CD4-positive, alpha-beta T cell treated with Interleukin-17A for 1 hour (primary cell): ENCODE measurements at places on chromosomes 6 and 20.

DNA sequence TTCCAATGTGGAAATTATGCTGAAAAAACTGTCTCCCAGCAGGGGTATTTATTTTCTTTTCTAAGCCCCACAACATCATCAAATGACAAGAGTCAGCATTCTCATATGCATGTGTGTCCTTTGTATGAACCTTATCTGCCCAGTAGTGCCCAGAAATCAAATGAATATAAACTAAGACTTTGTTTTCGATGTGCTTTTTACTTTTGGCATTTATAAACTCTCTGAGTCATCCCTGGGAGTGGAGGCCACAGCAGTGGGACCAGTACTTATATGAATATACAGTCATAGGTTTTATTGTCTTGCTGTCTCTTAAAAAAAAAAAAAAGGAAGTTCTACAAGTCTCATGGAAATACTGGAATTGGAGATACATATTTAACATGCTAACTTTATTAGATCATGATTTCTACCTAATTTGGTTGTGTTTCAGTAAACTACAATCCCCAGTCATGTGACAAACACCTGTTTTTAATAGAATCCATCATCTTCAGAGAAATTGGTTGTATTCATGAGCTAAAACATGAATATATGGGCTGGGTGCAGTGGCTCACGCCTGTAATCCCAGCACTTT is 99.2 kb upstream of the TMEM181 start:
- no peak for DNase-seq

DNA sequence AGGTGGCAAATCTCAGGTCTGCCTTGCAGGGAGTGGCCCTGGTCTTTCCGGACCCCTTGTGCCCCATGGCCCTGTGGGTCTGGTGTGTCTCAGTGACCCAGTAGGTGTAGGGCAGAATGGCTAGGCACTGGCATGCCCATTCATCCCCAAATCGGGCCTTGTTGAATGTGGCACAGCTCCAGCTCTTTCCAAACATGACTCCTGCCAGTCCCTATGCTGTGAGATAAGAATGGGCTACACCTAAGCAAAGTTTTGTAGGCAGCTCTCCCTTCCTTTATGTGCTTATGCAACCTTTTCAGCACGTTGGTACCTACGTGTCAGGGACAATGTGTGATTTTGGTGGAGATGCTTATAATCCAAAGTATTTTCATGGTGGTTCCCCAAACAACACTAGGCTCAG is 33.9 kb downstream of the FOXO3 start:
- DNase-seq: no peak

- no peak for DNase-seq
Observed at GRCh38 chr6:43845646-43846045, 75.6 kb downstream of the VEGFA start.

GRCh38 chr20:25389858-25390537 is 637 bp downstream of the ABHD12 start:
- DNase-seq: peak; percentile 4

DNA sequence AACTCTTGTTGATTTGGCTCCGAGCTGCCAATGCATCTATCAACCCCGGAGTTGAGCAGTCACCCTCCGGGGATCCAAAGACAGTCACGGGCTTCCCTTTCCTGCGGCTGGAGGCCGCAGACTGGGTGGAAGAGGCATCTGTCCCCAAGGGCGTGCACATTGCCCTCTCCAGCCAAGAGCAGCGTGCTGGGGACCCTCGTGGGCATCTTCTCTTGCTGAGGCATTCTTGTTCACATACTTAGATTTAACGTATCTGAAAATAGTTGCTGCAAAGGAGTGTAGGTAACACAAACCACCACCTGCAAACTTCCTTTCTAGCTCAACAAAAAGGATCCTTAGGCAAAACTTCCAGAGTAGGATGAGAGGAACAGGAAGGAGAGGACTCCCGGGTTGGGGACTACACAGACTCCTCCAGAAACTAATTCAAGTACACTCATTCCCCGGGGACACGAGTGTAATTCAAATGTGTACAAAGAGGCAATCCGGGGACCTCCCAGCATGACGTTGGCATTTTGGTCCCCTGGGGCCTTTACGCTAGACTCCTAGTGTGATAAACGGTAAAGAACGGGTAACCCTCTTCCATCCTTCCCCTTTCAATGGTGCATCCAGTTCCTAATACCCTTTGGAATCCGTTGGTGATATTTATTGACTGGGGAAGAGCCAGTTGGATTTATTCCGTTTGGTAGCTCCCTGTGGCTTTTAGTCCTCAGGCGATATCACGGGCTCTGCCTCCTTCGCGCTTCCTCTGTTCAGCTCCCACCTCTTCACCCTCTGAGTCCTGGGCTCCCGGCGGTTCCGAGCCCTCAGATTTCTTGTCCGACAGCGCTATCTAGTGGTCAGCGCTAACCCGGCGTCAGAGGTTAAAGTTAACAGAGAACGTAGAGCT is 2.7 kb upstream of the COL12A1 start:
- peak; percentile 82 for DNase-seq

- DNase-seq: no peak
Observed at GRCh38 chr20:38049800-38050199, 16.3 kb downstream of the RPRD1B start.

DNA sequence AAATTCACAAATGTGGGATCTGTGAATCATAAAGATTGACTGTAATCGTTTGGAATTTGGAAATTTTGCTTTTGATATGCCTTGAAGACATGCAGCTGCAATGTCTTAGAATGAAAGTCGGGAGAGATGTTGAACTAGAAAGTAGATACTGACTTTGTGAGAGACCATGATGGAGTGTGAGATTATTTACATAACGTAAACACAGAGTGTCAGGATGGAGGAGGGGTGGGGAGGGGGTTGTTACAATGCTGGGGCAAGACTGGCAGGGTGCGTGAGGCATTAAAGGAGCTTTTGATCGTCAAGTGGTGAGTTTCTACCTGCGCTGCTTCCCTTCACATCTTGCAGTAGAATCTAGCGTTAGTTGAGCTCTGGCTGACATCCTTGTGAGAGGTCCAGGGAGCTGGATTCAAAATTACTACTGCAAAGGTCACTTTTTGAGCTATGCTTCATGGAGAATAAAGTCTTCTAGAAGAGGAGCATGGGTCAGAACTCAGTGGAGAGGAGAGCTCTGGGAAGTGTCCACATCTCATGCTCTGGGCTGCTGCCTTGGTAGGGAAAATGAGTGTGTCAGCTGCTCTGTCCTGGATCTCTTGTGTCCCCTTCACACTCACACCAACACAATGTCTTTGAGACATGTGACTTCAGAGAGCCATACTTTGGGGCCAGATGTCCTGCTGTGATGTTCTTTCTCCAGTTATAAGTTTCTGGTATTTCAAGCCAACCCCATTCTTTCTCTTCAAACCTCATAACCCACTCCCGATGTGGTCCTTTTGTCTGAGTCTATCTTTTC is 105.2 kb upstream of the CITED2 start:
- DNase-seq: no peak

GRCh38 chr6:45613656-45614055 is 235.9 kb upstream of the SUPT3H start:
- DNase-seq: no peak

DNA sequence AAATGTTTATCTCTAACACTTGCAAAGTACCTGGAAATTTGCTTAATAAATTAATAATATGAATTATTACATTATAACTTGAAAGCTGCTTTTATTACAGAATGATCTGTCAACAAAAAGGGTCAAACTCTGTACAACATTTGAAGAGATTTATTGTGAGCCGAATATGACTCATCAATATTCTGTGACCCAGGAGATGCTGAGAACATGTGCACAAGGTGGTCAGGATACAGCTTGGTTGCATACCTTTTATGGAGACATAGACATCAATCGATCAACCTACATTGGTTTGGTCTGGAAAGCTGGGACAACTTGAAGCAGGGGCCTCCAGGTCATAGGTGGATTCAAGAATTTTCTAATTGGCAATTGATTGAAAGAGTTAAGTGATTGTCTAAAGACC is 79.0 kb downstream of the RNASET2 start:
- no peak for DNase-seq

- peak; percentile 55 for DNase-seq
Observed at GRCh38 chr6:90472716-90473115, 114.2 kb downstream of the MAP3K7 start.

DNA sequence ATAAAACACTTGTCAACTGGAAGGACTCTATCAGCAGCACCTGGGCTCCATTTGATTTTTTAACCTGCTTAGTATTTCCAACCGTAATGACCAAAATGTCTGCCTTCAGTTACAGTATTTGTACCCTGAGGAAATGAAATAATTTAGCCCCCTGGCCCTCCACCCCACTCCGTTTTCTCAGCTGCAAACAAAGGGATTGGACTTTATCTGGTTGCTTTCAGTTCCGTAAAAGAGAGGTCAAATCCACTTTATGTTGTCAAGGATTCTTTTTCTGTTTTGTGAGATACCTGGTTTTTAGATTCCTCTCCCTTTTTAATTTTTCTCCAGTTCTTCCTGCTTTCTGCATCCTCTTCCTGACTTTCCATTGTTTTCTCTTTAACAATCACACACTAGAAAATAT is 64.4 kb upstream of the BMP2 start:
- DNase-seq: no peak

- DNase-seq: no peak
Observed at GRCh38 chr20:38032585-38033329, 499 bp downstream of the TTI1 start.

- DNase-seq: peak; percentile 15
Observed at GRCh38 chr6:107894809-107895396, 63.1 kb downstream of the SEC63 start.

- DNase-seq: no peak
Observed at GRCh38 chr6:45438151-45438550, 60.4 kb upstream of the SUPT3H start.

DNA sequence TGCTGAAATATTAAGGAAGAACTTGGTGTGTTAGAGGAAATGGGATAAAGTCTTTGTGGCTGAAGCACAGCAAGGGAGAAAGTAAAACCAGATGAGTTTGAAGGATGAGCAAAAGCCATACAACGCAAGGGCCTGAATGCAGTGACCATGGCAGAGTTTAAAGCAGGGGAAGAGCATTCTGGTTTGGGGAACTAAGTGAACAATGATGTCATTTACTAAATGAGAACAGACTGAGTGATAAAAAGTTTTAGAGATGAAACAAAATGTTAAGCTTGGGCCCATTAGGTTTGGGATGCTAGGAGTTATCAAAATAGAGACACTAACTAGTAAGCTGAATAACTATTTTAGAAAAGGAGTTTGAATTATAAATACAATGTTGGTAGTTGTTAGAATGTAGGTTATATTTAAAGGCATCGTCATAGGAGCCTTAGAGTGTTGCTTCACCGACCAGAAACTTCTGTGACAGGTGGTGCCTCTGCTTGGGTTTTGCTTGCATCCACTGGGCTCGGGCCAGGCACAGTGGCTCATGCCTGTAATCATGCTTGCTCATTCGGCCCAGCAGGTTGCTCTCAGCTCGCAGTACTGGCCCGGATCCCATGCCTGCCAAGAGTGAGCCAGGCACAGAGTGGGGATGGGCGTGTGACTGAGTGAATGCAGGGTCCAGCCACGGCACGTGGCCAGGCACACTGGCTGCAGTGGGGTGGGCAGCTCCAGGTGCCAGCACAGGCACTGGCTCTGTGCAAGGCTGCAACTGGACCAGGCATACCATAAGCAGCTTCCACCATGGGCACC is 37.4 kb upstream of the OPRM1 start:
- DNase-seq: no peak
